ENCODE measurements at places on chromosomes 5 and 9. TPM values are rescaled to one million over a fixed set of nuclear protein-coding genes. Genes with fewer than 3 reads are reported as not detected.

GFI1B gene
- total RNA-seq, result not detected

DNA sequence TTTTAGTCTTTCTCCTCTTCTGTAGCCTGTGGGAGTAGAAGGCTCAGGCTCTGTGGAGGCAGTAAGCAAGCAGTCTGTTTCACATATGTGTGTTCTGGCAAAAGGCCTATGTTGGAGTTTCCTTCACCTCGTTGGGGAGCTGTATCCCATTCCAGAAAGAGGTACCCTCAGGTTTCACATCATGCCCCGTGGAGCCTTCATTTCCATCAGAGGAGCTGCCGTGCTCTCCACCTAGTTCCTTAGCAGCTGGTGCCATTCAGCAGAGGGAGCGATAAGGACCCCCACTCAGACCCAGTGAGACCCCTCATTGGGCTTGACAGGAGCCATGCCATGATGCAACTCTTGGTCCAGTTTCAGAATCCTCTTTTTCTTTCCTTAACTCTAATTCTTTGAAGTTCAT, 50.6 kb upstream of the ANGPTL2 start:
- no peak for ATAC-seq

- ATAC-seq, result no peak
These were observed 536.5 kb upstream of the CDH10 start for GRCh38 chr5:25181249-25181648.

DNA sequence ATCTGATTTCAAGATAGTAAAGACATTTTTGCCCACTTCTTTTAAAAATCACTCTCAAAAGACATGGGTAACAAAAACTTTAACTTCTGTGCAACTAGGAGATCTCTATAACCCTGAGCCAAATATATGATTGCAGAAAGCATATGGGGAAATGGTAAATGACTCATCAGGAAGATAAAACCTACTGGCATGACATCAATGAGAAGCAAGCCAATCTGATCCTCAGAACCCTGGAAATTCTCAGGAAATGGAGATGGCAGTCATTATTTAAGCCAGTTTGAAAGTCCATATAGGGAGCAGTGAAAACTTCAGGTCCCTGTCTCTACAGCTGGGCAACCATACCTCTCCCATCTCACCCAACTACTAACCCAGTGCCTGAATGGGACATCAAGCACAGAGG, 249.7 kb upstream of the NREP start:
- ATAC-seq, result peak; percentile 13

- ATAC-seq, result no peak
These were observed 166.2 kb downstream of the ZNF462 start for GRCh38 chr9:107029146-107029545.

CCNJL gene
- total RNA-seq, result 2.6 TPM

DNA sequence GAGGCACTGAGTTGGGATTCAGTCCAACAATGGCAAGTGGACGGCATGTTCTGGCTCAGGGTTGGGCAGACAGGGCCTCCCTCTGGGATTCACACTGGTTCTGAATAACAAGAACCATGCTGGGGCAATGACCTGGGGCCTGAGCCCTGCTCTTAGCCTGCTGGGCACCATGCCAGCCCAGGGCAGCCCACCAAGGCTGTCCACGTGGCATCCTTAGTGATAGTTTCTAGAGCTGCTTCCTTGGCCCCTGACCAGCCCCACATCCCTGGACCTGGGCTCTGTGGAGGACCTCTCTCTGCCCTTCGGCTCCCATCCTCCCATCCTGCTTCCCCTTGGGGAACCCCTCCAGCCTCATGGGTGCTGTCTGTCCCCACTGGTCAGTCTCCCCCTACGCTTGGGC, 22.3 kb upstream of the OLFM1 start:
- ATAC-seq, result no peak

FOXD4L4 gene
- total RNA-seq, result 0.52 TPM

DNA sequence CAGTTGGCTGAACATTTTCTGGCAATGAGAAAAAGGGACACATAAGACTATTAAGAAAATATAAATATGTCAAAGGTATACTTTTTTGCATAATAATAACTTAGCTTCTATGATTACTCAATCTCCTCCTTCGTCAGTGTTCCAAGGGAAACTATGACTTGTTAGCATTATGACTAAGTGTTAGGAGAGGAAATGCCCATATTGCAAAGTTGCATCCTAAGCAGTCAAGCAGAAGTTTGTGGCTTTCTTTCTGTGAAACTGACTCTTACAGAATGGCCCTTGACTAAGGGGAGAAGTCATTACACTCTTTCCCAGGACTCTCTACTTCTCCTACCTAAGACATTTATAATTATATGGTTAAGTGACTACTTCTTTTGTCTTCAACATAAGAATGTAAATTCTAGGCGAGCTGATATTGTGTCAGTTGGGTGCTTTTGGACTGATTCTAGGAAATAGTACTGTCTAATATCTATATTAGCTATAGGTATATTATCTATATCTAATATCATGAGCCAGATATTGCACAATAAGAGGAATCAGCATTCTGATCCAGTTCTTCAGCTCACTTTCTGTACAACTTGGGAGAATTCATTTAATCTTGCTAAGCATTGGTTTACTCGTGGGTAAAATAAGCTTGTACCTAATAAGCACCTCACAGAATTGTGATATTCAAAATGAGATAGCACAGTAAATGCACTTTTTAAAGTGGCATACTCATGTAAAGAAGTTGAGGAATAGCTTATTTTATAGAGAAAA, 16.4 kb upstream of the SPINK6 start:
- peak; percentile 95 for ATAC-seq

TLX3 gene
- not detected for total RNA-seq

GRCh38 chr9:132001567-132001966, 78.1 kb downstream of the MED27 start:
- ATAC-seq, result no peak

FBP2 gene
- total RNA-seq, result not detected

BAAT gene
- 0.08 TPM for total RNA-seq

GGTA1 gene
- 7.1 TPM for total RNA-seq

DNA sequence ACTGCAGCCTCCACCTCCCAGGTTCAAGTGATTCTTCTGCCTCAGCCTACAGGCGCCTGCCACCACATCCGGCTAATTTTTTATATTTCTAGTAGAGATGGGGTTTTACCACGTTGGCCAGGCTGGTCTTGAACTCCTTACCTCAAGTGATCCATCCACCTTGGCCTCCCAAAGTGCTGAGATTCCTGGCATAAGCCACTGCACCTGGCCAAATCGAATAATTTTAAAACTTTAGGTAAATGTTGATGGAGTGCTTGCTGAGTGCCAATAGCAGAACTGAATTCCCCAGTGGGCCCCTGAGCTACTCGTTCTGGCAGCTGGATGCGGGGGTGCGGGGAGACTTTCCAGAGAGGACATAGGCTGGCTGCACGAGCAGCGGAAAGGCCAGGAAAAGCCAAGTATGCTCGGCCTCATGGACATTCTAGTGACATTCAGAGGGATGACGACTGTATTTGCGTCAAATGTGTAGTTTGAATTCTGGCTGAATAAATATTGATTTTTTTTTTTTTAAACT, 16.8 kb downstream of the TRAF2 start:
- ATAC-seq, result no peak

TMEM215 gene
- total RNA-seq, result not detected

PTGES gene
- 9.1 TPM for total RNA-seq

DNA sequence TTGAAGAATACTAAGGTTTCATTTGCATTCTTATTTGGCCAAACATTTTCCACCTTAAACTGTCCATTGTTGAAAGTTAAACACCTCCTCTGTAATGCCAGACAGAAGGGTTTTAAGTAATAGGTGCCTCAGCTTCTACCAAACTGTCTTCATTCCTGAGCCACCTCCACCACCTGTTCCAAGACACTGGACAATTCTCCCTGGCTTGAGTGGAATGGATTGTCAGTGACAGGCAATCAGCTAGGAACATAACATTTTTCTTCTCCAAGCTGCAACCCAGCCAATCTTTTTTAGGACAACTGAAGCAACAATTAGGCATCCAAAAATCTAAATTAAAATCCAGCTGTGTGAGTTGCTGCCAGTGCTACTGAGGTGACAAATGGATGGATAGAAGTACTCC, 73.9 kb upstream of the ICE1 start:
- no peak for ATAC-seq

GRCh38 chr5:156186760-156187159, 140.2 kb upstream of the SGCD start:
- no peak for ATAC-seq

DNA sequence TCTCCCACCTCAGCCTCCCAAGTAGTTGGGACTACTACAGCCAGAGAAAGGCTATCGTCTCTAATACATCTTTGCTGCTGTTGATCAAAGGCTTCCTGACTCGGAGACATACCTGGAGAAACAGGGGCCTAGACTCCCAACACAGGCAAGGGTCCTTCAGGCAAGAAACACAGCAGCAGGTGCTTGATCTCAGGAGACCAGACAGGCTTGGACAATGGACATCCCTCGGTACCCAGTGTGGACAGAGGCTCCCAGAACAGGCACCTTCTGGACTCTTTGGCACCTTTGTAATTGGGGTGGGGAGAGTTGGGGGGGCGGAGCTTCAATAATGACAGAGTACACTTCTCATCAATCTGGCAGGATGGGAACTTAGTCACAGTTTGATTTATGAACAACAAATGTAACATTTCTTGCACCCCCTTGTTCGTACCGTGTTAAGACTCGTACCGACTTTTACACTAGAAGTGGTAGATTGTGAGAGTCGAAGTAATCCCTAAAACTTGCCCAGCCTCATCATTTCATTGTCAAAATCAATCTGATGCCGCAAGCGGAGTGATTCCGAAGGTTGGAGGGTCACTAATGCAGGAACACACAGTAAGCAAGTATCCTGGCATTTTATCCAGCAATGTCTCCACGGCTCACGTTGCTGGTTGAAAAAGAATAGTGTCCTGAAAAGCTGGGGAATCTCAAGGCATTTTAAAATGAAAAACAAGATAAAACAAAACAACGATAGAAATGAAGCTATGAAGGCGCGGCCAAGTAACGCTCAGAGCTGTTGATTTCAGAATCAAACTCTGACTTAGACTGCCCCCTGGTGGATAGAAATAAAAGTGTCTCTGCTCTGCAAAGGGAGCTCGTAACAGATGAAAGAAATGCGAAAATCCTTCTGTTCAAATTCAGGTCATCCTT, 46.4 kb upstream of the STK32A start:
- ATAC-seq, result peak; percentile 72

GRCh38 chr5:143284521-143284920, 119.0 kb downstream of the NR3C1 start:
- no peak for ATAC-seq

SLC46A2 gene
- total RNA-seq, result 0.44 TPM

GRCh38 chr9:69279084-69279731, 45.8 kb upstream of the ENTREP1 start:
- ATAC-seq, result no peak

Data from esophagus mucosa (tissue), 1 donor.